Caco-2 (cell line): ENCODE measurements at places on chromosomes 12 and 14.
A peak's percentile ranks its signal among the peaks of the same experiment; 100 is the strongest.

DNA sequence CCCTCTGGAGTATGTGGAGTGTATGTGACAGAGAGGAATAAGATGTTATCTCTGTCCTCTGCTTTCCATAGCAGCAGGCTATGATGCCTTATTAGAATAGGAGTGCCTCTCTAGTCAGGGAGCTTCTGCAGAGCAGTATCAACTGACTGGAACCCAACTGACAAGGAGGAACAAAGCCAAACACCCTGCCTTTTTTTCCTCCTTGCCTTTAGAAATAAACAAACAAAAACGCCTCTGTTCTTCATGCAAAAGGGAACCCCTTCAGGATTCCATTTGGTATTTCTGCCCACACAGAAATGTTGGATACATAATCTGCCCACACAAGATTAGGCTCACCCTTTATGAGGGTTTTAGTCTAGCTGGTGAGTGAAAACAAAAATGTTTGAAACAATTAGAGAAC, 50.3 kb downstream of the VRK1 start:
- DNase-seq: no peak

DNA sequence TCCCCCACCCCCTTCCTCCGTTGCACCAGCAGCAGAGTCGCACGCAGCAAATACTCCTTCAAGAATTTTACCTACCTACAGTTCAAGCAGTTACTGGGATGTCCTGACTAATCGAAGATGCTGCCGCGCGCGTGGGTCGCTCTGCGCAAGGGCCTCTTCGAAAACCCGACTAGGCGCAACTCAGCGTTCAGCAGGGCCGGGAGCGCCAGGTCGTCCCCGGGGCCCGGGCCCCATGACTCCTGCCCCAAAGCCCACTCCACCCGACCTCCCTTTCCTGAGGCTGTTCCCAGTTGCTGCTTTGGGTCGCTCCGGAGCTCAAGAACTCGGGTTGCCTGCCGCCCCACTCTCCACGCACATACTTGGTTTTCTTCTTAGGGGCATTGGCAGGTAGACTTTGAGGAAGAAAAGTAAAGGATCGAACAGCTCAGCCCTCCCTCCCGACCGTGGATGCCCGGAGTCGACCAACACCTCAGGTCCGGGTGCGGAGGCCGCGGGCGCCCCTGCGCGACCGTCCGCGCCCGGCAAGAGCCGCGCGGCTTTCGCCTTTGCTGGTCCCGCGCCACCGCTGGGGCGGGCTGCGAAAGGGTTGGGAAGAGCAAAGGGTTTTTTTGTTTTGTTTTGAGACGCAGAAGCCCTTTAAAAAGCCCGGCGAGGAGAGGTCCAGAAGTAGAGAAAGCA, 1.9 kb downstream of the BMP4 start:
- peak; percentile 46 for DNase-seq

GRCh38 chr12:114995891-114996290, 311.9 kb upstream of the TBX3 start:
- DNase-seq: no peak

DNA sequence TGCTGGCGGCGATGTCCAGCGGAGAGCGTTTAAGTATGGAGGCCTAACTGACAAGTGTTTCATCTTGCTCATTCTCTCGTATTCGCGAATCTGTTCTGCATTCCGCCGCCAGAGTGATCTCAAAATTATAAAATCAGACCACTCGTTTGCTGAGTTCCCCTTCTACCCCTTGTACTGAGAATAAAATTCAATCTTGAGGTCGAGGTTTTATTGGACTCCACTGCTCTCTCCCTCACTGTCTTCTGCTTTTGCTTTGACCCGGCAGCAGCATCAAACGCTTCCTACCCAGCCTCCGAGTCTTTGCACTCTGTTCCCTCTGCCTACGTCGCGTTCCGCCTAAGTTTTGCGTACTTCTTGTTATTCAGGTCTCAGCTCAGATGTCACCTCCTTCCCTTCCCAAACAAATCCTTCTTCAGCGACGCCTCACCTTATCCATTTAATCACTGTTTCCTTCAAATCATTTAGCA, 462 bp downstream of the KNTC1 start:
- DNase-seq: peak; percentile 49

DNA sequence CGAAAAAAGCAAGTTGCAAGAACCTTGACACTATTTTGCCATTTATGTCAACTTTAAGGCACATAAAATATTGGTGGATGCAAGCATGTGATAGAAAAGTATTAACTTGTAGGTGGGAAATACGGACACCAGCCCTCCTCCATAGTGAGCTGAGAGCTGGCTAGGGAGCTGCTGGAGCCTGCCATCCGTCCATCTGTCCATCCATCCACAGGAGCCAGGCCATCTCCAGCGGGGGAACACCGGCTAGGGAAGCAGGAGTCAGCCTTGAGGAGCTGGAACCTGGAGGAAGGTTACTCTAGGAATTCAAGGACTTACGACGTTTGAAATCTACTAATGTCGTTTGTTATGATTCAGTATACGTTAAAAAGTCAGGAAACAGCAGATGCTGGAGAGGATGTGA, 120.7 kb upstream of the C14orf180 start:
- DNase-seq: no peak

GRCh38 chr14:42174357-42174756, 567.7 kb downstream of the LRFN5 start:
- no peak for DNase-seq

- no peak for DNase-seq
These were observed 161.5 kb upstream of the FRMD6 start for GRCh38 chr14:51490205-51490604.

DNA sequence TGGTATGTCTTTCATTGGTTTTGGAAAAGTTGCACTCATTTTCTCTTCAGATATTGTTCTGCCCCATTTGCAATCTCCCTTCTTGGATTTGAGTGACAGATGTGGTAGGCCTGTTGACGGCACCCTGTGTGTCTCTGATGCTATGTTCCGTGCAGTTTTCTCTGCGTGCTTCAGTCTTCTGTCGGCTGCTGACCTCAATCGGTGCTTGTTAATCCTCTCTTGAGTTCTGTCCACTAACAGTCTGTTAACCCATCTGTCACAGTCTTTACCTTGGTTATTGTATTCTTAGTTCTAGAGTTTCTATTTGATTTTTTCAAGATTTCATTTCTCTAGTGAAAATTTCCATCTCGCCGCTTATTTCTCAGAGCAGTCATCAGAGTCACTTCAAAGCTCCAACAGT, 20.7 kb upstream of the PLD4 start:
- DNase-seq: no peak

DNA sequence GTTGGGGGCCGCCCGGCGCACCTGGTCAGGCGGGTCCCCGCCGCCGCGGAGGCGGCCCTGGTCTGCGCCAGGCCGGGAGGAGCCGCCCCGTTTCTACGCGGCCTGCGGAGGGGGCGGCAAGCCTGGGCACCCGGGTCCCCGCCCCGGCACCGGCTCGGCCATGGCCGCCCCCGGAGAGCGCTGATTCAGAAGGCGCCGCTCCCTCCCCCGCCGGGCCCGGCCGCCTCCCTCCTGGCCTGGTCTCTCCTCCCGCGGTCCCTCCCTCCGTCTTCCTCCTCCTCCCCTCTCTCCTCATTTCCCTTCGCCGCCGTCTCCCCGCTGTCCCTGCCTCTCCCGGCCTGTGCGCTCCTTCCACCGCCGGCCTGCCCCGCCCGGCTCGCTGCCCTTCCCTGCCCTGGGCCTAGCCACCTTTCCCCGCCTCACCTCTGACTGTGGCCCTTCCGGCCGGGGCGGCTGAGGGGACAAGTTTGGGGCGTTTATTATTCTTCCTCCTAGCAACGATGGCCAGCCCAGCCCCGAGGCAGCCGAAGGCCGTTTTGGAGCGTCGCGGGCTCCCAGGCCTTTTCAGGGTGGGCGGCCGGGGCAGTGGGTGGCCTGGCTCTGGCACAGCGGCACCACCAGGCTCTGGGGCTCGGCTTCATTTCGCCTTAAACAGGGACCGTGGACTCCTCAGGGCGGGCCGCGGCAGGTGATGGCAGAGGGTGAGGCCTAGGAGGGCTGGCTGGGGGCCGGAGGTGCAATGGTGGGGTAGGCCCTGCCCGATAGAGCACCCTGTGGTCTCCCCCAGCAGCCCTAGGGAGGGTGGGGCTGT, 768 bp downstream of the CEP170B start:
- peak; percentile 67 for DNase-seq

DNA sequence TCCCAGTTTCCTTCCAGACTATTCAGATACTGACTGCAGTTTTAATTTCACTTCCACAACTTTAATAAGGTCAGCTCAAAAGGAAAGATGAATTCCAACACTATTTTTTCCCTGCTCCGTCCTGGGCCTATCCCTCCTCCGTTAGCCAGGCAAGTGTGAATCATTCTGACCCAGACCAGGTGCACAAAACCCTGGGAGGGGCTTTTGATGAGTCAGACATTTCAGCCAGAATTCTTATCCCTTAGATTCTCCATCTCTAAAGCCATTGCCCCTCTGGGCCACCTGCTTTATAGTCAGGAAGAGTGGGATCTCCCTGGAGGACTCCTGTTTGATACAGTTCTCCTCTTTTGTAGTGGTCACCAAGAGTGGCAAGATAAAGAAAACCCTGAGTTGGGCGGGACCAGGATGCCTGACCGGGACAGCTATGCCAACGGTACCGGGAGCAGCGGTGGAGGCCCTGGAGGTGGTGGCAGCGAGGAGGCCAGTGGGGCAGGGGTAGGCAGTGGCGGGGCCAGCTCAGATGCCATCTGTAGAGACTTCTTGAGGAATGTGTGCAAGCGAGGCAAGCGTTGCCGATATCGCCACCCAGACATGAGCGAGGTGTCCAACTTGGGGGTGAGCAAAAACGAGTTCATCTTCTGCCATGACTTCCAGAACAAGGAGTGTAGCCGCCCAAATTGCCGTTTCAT, 2.2 kb downstream of the ZC3H10 start:
- DNase-seq: no peak

GRCh38 chr12:109701064-109701463, 12.6 kb upstream of the FAM222A start:
- DNase-seq: no peak

- DNase-seq: peak; percentile 17
These were observed 401.4 kb downstream of the RPL10L start for GRCh38 chr14:46250113-46250703.

- DNase-seq: no peak
These were observed 5.7 kb downstream of the SPIC start for GRCh38 chr12:101480849-101481248.

DNA sequence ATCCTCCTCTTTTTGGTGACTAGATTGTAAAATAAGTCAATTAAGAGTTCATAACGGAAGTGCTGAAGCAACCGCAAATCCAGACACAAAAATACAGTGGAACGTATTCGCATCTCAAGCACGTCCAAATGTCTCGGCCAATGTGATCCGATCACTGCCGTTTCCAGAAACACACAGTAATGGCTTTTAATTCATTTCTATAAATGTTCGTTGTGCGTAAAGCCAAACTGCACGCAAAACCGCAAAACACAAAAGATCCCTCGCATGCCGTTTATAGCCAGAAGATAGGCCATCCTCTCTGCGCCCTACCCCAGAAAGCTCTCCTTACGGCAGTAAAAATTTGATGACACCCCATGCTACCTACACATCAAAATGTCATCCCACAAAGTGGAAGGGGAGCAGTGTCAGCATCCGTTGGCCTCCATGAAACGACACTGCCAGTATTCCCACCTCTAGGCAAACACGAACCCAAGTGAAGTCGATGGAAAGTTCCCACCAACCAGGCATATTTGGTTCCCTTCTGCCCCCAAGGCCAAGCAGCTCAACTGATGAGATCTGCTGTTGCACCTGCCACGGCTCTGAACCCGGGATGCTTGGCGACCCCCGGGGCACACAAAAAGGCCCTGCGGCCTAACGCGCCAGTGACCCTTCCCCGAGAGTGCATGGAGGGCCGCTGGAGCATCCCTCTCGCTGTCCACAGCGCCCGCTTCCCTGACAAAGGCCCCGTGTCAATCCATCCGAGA, 1.4 kb downstream of the HECTD4 start:
- no peak for DNase-seq

GRCh38 chr12:57522887-57523705, 472 bp downstream of the MBD6 start:
- no peak for DNase-seq

DNA sequence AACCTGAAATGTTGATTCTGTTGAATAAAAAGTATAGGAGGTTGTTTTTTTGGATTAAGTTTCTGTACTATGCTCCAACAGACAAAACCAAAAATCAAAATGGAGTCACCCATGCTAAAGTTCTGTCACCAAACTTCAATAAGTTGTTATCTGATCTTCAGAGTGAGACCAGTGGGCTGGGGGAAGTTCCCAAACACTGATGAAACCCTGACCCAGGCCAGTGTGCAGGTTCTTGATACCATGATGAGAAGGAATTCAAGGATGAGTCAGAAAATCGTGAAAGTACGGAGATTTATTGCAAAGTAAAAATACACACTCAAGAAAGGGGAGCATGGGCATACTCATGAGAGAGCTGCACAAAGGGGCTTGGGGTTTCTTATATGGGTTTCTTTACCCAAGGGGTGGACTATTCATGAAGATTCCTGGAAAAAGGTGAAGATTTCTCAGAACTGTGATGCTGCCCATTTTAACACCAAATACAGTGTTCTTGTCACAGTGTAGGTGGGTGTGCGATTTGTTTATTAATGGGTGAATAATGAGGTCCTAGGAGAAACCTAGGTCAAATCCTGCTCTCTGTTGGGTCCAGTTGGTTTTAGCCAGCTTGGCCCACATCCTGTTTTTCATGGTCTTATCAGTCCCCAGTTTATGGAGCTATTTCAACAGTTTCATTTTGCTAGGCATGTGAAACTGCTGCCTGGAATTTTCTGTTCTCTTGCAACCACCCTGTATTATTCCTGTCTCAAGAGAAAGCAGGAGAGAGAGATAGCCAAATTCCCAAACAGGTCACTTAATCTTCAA, 27.5 kb upstream of the DENND5B start:
- DNase-seq: peak; percentile 65

DNA sequence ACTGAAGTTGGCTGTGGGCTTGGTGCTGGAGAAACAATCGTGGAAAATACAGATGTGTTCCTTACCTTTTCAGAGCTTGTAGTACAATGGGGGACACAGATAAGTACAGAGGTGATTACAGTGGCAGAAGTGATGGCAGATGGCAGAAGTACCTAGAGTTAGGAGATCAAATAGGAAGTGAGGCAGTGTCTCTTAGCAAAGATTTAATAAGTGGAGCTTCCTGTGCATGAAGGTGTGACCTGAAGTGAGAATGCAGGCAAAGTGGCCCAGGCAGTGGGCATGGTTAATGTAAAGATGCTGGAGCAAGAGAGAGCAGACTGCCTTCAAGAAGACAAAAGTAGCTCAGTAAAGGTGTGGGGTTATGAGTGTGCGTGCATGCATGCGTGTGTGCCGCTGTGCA, 16.0 kb downstream of the LRRK2 start:
- no peak for DNase-seq

DNA sequence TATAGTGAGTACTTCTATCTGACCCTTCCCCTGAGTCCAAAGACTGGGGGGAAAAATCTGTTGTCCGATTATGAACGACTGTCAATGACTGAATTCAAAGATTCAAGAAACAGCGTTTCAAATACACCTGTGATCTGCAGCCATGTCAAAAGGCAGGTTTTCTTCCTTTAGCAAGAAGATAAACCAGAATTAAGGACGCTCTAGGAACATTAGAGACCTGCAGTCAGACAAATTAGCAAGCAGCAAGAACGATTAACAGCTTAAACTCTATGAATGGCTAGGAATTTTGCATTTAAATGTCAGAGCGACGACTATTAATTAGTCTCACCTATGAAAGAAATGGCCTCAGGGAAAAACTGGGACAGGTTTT, 2.1 kb downstream of the DUSP6 start:
- DNase-seq: no peak

- DNase-seq: no peak
These were observed 2.8 kb upstream of the PELI2 start for GRCh38 chr14:56115334-56115870.
